ENCODE measurements at places on chromosomes 13 and 19.

GRCh38 chr19:7986321-7987113 lies 18.9 kb downstream of the ELAVL1 start:
- DNase-seq, result peak; percentile 33

GRCh38 chr13:111326621-111326965 lies 6.2 kb downstream of the TEX29 start:
- DNase-seq, result no peak

DNA sequence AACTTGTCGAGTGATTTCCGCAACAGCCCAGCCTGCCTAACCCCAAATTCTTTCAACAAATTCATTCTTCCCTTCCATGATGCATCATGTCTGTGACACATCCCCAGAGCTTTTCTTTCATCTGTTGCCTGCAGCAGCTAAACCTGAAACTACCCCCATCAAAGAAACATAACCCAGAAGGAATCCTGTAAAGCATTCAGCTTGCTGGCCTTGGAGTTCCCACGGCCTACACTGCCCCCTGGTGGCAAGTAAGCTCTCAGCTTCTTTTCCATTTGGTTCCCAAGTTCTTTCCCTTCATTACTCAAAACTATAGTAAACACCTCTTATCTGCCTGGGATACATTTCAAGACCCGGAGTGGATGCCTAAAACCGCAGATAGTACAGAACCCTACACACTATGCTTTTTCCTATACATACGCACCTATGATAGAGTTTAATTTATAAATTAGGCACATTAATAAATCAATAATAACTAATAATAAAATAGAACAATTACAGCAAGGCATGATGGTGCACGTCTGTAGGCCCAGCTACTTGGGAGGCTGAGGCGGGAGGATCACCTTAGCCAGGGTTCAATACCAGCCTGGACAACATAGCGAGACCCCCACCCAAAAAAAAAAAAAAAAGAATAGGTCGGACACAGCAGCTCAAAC lies 7.4 kb downstream of the ETHE1 start:
- DNase-seq, result peak; percentile 87

DNA sequence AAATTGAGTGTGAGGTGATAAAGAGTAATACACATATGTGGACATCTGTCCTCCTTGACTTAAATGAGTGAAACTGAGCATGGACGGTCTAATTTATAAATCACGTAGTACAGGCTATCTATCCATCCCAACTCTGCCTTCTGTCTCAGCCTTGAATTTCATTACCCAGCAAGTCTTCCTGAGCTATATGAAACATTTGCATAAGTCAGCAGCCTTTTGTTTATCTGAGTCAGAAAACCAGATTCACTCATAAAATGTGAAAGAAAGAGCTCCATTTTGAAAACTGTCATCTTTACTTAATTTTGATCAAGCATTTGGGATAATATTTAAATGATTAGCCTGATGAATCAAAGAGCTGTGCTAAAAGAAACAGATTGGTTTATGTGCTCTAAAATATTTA lies 197.9 kb downstream of the LHFPL6 start:
- DNase-seq, result no peak

DNA sequence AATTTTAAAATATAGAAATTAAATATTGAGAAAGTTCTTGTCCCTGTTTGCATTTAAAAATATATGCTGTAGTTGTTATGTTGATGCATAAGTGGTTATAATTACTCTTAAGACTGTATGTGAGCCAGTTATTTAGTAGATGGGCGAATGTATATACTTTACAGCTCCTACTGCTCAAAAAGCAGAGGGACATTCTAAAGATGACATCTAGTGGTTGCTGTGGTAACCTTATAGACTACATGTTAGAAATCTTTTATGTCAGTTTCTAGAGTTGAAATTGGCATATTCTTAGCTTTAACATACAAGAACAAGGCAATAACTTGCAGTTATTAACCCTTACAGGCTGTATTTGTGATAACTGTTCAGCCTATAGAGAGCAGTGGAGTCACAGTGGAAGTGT lies 160.5 kb downstream of the OLFM4 start:
- no peak for DNase-seq

DNA sequence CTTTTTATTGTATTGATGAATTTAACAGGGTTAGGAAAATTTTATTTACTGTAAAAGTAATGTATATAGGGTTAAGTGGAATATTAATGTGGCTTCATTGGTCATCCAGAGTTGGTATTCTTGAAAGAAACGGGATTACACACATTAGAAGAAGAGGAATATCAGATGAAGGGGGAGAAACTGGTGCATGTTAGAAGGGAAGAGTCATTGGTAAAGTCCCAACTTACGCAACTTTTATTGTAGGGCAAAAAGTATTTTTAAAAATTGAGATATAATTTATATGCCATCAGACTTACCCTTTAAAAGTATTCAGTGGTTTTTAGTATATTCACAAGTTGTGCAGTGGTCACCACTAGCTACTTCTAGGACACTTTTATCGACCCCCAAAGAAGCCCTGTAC lies 47.3 kb downstream of the DNAJC3 start:
- DNase-seq, result no peak

GRCh38 chr13:87453244-87453643 lies 217.9 kb upstream of the SLITRK5 start:
- no peak for DNase-seq

DNA sequence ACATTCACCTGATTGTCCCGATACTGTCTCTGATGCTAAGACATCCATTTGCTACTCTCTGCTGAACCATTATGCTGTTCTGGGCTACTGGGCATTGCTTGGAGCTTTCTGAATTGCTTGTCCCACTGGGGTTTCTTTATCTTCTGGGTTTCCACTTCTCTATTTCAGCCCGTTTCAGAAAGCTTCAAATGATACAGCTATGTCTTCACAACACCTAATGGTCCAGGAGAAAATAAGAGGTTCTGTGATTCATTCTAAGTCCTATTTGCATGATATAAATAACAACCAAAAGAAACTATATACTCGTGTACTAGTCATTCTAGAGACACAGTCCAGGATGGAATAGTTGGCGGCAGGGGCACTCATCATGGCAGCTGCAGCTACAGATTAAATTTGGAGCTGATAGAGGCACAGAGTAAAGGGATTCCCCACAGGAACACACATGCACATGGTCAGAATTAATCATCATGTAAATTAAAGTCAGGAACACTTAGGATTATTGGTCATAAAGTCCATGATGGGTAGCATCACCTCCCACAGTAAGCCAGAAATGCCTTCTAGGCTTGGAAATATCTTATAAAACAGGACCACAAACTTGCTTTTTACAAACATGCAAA lies 33.3 kb upstream of the SCEL start:
- DNase-seq, result no peak

GRCh38 chr19:13212759-13213330 lies 62.6 kb downstream of the IER2 start:
- no peak for DNase-seq

GRCh38 chr13:20787180-20787579 lies 13.4 kb upstream of the EEF1AKMT1 start:
- DNase-seq, result no peak

- no peak for DNase-seq
Observed at GRCh38 chr13:97474349-97474980, 40.5 kb downstream of the RAP2A start.

DNA sequence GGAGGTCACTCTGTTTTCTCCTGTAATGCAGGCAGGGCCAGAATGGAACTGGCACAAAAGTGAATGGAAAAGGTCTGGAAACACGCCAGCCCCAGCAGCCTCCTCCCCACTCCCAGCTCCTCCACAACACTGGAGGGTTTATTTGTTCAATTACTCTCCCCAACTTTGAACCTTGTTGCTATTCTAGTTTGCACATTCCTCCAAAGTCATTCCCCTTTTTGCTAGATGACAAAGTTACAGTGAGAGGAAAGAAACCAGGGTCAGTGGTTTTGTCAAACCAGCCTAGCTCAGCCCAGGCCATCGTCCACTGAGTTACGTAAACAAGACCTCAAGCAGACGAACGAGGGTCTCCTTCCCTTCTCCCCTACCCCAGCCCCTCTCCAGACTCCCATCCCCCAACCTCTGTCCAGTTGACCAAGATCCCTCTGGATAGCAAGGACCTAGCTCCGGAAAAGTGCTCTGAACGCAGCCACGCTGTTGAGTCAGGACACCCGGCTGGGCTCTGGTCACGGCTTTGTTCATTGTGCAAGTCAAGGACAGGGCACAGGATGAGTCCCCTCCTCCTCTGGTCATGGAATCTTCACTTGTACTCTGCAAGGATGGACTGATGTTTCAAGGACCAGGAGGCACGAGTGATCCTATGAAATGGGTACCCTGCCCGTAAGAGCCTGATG lies 180.0 kb downstream of the USP12 start:
- DNase-seq, result no peak

GRCh38 chr13:31045286-31046081 lies 113.0 kb downstream of the TEX26 start:
- DNase-seq, result peak; percentile 73

DNA sequence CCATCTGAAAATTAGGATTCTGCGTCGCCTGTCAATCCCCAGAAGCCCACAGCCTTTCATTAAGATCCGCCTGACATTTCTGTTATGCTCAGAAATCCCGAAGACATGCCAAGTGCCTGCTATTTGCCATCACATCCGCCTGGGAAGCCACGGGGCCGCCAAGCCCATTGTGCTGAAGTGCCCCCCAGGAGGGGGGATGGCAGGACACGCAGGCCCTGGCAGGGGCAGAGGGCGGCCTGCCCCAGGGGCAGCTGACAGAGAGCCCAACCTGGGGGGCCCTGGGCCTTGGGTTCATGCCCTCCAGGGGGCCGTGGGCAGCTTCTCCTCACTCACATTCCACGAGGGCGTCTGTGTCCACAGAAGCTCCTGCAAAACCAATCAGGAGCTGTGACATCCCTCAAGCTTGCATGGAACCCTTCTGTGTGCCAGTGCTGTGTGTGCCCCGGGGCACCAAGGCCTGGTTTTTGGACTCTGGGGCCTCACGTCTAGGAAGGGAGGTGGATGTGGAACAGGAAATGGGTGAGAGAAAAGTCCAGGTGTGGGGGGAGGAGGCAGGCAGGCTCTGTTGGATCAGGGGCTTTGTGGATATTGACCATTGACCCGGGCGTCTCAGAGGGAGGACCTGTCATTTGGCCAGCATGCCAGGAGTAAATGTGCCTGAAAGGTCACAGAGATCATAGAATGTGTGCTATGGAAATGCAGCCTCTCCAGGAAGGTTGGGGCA lies 122.9 kb downstream of the URI1 start:
- no peak for DNase-seq

GRCh38 chr13:29260684-29261083 lies 334.8 kb downstream of the SLC7A1 start:
- DNase-seq, result no peak

- no peak for DNase-seq
Observed at GRCh38 chr19:5086230-5086629, 117.3 kb downstream of the KDM4B start.

- DNase-seq, result no peak
Observed at GRCh38 chr19:1041835-1042685, 2.2 kb downstream of the ABCA7 start.

DNA sequence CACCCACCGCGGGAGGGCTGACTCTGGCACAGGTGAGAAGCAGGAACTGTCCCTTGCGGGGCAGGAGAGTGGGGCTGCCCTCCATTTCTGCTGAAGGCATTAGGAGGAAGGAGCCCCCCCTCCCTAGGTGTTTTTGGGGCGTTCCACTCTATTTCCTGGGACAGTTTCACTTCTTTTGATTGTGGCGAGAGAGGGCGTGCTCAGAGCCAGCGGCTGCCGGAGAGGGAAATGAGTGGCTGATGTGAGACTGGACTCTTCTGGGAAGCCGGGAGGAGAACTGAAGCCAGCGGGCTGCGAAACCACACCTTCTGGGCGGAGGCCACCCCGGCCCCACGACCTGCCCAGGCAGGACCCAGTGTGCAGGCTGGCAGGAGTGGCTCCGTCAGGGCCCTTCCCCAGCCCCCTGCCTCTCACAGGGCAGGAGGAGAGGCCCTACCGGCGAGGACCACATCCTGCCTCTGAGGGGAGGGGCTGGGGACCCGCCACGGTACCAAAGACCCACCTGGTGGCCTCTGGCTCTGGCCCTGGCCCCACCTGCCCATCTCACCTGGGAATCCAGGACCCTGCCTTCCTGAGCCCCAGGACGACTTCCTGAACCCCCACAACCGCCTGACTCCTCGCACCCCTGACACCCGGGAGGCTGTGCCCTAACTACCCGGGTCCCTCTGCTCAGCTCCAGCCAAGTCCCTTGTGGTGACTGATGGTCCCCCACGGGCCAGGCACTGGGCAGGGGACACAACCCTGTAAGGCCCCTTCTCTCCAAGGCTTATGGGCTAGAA lies 25.9 kb downstream of the MPND start:
- DNase-seq, result no peak

GRCh38 chr19:28359431-28360414 lies 853.2 kb downstream of the UQCRFS1 start:
- no peak for DNase-seq

DNA sequence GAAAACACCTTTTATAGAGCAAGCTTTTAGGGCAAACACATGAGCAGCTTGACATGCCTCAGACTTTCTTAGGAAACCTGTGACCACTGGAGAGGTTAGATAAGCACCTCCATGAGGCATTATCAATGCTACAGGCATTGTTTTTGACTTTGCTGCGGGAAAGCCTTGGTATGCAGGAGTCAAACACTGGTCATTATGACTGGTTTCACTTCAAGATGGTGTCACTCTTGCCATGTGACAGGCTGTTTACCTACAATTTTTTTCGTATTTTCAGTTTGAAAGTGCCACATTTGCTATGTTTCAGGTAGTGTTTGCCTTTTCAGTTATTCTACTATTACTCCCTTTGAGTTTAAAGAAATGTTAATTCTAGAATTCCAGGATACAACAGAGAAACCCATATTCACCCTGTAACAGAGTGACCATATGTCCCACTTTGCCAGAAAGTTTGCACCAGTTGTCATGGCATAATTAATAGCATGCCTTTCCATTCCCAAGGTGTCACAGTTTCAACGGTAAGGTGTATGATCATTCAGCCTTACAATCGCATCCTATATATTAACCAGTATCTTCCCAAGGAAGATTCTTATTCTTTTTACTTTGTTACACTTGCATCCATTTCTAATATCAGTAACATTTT lies 33.0 kb downstream of the USP12 start:
- no peak for DNase-seq

DNA sequence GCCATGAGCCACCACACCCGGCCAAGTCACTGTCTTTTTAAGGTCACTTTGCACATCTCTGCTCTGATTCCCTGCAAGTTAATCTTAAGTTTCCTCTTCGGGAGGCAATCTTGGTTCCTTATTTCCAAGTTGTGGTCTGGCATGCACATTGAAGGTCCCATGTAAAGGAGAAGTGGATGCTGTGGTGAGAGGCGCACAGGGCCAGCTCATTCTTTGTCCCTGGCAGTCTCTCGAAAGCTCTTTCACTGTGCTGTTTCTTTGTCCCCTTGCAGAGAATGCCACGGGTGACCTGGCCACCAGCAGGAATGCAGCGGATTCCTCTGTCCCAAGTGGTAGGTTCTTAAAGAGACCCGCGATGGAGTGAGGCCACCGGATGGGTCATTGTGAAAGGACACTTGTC lies 16.4 kb upstream of the C19orf33 start:
- DNase-seq, result no peak

- no peak for DNase-seq
Observed at GRCh38 chr13:36288794-36289391, 8.7 kb downstream of the CCDC169 start.

GRCh38 chr19:46813839-46814358 lies 25.5 kb upstream of the SLC1A5 start:
- DNase-seq, result no peak
